Thoracic aorta (tissue), 2 donors: ENCODE measurements at places on chromosomes 5 and 9. TPM values are rescaled to one million over a fixed set of nuclear protein-coding genes. Genes with fewer than 3 reads are reported as not detected.

- no peak for DNase-seq
Measured at GRCh38 chr5:158496624-158497023, 603.1 kb downstream of the EBF1 start.

The PCDHA9 gene
- 0.35 TPM for total RNA-seq

The PLAC8L1 gene
- not detected for total RNA-seq

GRCh38 chr9:20573023-20573422 lies 49.3 kb downstream of the MLLT3 start:
- no peak for DNase-seq

The MEIKIN gene
- total RNA-seq: not detected

The LPAR1 gene
- total RNA-seq: 85.1 TPM

DNA sequence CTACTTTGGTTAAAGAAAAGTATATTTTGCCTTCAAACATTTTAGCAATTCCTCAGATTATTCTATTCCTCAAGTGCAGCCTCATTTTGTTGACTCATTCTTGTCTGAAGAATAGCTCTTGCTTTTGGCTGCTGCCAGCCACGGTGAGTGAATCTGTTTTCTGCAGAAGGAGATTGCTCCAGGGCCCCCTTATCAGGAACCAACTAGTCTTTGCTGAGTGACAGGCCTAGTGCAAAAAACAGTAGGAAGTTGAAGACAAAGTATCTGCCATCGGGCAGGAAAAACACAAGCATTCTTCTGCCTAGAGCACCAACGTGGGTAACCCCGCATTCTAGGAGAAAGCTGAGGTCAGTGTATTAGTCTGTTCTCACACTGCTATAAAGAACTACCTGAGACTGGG lies 42.3 kb downstream of the ZNF883 start:
- no peak for DNase-seq

DNA sequence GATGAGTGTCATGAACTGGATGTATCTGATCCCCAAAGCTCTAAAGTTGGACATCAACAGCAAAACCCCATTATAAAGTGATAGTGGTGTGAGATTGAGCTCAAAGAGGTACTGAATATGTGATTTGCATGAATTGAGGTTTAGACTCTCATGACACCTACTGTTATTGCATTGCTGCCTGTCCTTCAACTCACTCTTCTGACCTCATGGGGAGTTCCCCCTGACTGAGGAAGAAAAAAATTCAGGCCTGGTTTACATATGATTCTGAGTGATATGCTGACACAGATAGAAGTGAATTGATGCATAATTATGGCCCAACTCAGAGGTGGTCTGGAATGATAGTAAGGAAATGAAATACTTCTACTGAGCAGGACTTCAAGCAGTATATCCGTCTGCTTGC lies 76.2 kb upstream of the CHD1 start:
- DNase-seq: no peak

The CMBL gene
- 7.8 TPM for total RNA-seq
